ENCODE measurements at places on chromosomes 7 and 10.

DNA sequence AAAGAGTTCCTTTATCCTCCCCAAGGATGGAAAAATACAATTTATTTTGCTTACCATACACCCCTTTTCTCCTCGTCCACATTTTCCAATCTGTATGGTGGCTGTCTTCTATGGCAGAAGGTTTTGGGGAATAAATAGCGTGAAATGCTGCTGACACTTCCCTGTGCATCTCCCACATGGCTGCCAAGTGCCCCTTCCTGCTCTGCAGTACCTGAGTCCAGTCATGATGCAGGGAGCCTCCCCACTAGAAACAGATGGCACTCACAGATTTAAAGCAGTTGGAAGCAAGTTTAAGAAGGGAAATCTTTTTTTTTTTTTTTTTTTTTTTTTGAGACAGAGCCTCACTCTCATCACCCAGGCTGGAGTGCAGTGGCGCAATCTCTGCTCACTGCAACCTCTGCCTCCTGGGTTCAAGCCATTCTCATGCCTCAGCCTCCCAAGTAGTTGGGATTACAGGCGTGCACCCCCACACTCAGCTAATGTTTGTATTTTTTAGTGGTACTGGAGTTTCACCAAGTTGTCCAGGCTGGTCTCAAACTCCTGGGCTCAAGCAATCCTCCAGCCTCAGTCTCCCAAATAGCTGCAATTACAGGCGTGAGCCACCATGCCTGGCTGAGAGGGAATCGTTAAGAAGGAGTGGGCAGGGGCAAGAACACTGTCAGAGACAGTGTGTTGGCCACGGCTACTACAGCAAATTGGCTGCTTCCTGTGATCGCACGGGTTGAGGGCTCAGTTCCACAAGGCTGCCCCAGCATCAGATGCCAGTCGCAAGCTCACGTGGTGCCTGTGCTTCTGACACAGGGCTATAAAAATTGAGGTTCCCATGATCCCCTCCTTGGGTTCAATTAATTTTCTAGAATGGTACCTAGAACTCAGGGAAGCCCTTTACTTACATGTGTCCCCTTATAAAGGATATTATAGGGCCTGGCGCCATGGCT lies 5.3 kb upstream of the PILRA start:
- no peak for DNase-seq

DNA sequence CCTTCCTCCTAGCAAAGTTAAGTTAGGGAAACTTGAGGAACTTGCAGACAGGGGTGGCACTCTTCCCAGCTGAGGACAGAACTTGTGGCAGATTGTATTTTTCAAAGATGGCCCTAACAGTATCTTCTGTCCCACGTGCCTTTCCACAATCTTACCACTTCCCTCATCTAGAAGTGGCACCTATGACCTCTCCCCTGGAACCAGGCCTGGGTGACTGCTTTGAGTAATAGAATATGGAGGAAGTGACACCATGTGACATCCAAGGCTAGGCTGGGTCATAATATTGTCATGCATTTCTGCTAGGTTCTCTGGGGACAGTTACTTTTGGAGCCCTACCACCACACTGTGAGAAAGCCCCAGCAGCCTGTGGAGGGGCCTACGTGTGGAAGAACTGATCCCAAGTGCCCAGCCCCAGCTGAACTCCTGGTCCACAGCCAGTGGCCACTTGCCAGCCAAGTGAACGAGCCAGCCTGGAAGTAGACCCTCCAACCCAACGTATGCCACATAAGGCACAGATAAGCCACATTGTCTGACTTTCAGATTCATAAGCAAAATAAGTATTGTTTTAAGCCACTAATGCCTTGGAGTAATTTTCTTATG lies 193.7 kb downstream of the PTPN20 start:
- DNase-seq, result no peak

- no peak for DNase-seq
Observed at GRCh38 chr7:55526770-55527169, 45.5 kb downstream of the VOPP1 start.

- DNase-seq, result no peak
Observed at GRCh38 chr10:97686301-97686961, 610 bp downstream of the AVPI1 start.

- DNase-seq, result no peak
Observed at GRCh38 chr10:22976534-22976933, 48.7 kb downstream of the ARMC3 start.

- DNase-seq, result peak; percentile 85
Observed at GRCh38 chr10:88851706-88852105, at the start of gene ANKRD22. Gene ANKRD22 (minus strand): TSS chr10:88851844. CDS start chr10:88851607, 237 bp downstream.

GRCh38 chr10:46560952-46561351 lies 4.5 kb upstream of the GPRIN2 start:
- no peak for DNase-seq

DNA sequence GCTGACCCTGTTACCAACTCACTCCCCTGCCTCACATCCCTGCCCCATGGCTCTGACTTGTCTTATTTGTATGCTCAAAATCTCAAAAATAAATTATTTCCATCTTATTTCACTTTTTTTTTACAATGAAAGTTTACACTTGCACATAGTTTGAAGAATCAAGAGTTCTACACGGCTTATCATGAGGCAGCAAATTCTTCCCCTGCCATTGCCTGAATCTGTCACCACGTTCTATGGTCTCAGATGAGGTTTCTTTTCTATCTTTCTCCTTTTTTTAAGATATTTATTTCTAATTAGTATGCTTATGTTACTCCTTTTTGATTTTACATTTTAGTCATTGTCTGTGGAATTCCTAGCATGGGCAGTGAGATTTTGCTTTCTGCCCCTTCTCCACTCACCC lies 28.4 kb downstream of the ARHGAP22 start:
- no peak for DNase-seq

DNA sequence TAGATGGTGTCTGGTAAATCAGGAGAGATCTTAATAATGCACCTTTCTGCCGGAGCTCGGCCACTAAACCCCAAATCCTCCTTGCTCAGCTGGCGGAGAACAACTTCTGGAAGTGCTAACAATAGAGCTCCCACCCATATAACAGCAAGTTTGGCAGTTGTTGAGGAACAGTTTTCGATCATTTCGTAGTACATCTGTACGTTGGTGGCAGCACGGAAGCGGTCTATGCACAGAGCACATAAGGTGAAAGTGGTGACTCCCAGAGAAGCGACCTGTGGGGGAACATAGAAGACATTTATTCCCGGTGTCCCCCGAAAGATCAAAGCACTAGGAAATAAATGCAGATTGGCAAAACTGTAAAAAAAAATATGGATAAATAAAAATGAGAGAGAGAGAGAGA lies 18.5 kb downstream of the GPR37 start:
- DNase-seq, result no peak

DNA sequence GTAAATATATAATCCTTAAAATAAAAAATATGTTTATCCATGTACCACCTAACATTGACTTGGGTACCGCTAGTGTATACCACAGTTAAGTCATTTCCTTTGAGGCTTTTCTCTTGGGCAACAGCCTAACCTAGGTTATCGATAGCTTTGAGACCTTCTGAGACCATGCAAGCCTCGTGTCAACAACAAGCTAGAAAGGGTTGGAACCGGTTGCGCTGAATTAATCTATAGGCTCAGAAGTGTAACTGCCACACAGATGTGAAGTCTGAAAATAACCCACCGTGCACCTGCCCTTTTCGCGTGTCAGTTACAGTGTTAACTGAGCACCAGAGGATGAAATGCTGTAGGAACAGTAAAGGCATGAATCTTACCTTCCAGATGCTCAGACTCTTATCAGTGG lies 59.8 kb downstream of the ARID5B start:
- DNase-seq, result no peak

DNA sequence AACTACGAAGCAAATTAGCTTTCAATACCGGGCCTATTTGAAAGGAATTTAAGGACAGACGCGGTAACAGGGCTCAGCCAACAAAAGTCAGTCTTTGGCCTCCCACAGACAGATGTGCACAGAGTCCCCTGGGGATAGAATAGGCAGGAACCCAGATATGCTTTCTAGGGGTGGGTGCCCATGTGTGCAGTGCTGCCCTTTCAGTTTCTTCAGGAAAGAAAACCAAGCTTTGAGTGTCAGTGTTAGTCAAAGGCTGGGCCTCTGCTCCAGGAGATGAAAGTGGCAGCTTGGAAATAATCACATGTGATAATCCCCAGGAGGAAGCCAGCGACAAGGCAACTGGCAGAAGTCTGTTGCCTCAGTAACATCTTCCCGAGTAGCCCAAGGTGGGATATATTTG lies 43.8 kb upstream of the CSTF2T start:
- no peak for DNase-seq

GRCh38 chr7:92691578-92691977 lies 101.4 kb upstream of the FAM133B start:
- no peak for DNase-seq

GRCh38 chr7:84399661-84400060 lies 205.1 kb upstream of the SEMA3A start:
- no peak for DNase-seq

DNA sequence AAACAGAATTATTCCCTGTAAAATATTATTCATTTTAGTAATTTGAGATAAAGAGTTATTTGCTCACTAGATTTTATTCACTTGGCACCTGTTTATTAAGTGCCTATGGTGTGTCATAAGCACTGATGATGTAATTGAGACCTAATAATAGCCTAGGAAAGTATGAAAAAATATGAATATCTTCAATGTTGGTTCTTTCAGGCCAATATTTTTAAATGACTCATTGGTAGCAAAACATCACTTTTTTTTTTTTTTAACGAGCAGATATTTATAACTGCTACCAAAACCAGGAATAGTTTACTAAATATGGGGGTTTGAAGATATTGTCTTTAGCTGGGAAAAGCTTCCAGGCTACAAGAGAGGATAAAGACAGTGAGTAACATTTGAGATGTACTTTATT lies 228.0 kb downstream of the PRKG1 start:
- no peak for DNase-seq

GRCh38 chr7:75642810-75643486 lies 95.8 kb downstream of the HIP1 start:
- no peak for DNase-seq

DNA sequence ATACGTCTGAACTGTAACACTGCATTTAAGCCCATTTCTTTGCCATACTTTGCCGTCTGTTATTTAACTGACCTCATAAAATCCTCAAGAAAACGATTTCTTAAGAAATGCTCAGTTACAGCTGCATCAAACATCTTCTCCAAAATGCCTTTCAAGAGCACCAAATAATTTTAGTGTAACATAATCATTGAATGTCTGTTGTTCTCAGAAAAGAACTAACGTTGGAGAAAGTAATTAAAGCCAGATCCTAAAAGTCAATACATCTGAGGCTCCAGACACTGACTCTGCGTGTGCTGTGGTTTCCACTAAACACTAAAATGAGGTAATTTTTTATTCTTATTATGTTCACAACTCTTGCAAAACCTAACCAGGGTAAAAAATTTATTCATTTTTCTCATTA lies 63.7 kb upstream of the LRRC17 start:
- no peak for DNase-seq

- DNase-seq, result no peak
Observed at GRCh38 chr7:18421297-18422002, 74.1 kb upstream of the HDAC9 start.

DNA sequence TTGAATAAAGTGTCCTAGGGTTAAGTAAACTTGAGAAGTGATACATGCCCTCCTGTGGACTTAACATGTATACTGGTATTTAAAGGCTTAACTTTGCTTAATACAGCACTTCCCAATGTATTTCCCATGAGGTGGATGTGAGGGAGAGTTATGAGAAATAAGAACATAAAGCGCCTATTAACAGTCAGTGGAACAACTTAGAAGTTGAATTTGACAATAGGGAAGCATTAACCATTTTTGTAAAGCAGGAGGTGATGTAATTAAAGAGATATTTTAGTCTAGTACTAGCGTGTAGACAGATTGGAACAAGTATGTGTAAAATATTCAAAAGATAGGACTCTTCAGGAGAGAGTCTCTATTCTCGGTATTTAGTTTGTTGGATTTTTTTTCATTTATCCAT lies 322.4 kb downstream of the GPR158 start:
- DNase-seq, result no peak

- DNase-seq, result no peak
Observed at GRCh38 chr10:126110489-126111180, 214.3 kb downstream of the FANK1 start.

GRCh38 chr7:78476851-78477405 lies 678.4 kb downstream of the PHTF2 start:
- DNase-seq, result no peak

- DNase-seq, result no peak
Observed at GRCh38 chr10:77611221-77611620, 26.4 kb downstream of the KCNMA1 start.

DNA sequence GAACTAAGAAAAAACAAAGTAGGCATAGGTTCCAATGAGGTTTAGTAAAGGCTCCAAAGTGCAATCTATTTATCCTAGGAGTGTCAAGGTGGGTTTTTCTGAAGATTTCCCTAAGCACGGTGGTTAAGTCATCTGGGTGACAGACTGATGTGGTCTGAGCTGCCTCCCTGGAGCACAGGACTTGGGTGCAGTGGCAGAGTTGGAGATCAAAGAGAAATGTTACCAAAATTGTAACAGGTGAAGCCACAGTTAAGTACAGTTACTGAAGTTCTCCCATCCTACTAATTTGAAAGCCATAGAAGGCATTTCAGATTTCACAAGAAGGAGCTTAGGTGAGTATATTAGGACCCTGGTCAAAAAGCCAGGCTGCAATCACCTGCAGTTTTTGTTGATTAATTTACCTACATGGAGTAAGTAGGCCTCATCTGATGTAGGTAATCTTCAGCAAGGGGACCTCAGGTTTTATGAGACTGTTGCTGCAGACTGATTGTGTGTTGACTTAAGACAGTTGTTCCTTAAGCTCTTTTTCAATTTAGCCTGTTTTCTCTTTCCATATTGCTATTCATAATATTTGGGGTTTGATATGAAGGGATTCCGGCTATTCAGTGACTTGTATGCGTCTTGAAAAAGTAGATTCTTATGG lies 3.0 kb downstream of the DLX6 start:
- DNase-seq, result no peak

DNA sequence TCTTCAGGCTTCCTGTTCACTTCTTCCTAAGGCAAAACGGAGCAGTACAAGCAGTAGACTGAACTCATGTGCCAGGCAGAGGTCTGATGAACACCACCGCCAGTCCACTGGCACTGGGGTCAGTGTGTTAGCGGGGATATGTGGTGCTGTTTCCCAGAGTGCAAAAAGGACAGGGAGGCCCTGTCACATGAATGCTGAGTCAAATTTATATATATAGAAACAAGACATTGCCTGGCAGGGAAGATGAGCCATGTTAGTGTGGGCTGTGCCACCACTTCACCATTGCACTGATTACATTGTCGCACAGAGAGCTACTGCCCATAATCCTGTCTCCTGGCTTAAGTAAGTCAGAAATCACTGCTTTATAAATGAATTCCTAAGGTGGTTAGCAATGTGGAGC lies 122.2 kb upstream of the AMPH start:
- DNase-seq, result no peak
